Stimulated activated CD8-positive, alpha-beta memory T cell treated with anti-CD3 and anti-CD28 coated beads, Interleukin-4, amount 100 ng/mL, for 1 hour (primary cell): ENCODE measurements at places on chromosomes 11 and 22.

DNA sequence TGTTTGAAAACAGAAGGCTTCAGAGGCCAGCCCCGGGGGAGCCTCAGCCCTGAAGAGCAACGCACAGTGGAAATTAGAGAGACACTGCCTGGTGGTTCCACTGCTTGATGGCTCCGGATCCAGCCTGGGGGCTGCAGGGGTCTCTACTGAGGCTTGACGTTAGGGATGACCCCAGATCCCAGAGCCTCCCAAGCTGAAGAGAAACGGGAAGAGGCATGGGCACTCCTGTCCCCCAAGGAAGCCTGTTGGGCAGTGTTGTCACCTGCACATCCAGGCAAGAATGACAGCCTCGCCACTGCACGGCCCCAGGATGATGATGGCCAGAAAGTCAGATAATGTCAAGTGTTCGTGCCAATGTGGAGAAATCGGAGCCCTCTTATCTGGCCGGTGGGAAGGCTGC is 56.8 kb upstream of the FGF3 start:
- DNase-seq = no peak

- DNase-seq = no peak
Observed at GRCh38 chr11:69525516-69526452, 44.3 kb downstream of the LINC01488 start.

DNA sequence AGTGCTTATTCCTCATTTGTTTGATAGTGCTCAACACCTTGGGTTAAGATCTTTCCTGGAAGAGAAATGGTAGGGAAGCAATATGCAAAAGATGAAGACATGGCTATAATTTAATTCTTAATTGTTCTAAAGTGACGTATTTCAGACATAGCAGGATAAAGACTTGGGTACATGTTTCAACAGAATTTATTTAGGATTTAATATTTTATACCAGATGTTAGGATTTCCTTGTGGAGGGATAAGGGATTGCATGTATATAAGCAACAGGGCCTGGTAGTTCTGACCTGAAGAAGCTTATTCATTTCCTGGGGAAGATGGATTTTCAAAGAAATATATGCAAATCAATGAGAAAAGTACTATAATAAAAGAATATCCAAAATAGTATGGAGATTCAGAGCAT is 163.8 kb downstream of the FAT3 start:
- DNase-seq = no peak

GRCh38 chr11:75920848-75921247 is 105.8 kb downstream of the UVRAG start:
- DNase-seq = no peak

DNA sequence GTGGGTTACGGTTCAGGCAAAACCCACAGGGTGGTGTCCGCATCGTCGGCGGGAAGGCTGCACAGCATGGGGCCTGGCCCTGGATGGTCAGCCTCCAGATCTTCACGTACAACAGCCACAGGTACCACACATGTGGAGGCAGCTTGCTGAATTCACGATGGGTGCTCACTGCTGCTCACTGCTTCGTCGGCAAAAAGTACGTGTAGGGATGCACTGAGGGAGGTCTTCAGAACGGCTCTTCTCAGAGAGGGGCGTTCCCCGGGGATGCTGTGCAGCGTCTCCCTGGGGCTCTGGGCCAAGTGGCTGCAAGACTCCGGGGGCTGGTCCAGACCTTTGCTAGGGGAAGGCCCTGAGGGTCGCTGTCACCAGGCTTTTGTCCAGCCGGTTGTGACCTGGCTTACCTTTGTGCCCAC is 1.3 kb downstream of the ACR start:
- no peak for DNase-seq

- DNase-seq = no peak
Observed at GRCh38 chr22:20644071-20644642, 129.8 kb upstream of the SERPIND1 start.

- DNase-seq = no peak
Observed at GRCh38 chr11:101748572-101749344, 165.0 kb upstream of the TRPC6 start.

DNA sequence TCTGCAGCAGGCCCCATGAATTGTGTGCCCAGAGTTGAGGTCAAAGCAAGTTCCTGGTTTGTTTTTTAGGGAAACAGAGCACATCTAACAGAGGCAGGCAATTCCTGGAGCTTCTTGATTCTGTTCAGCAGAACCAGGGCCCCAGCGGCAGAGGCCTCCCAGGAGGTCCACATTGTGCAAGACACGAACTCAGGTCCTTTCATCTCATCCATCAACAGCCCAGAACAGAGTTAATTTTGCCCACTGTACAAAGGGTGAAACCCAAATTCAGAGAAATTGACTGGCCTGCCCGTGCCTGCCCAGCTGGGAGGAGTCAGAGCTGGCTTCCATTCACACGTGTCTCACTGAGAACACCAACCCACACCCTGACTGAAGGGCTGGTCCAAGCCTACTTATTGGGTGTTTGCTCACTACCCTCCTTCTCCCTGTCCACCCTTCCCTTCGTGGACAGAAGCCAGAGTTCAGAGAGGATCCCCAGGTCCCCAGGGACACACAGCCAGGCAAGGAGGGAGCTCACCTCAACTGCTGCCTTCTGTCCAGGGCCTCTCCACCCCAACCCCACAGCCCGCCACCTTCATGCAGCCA is 607.1 kb downstream of the TBC1D22A start:
- DNase-seq = no peak

DNA sequence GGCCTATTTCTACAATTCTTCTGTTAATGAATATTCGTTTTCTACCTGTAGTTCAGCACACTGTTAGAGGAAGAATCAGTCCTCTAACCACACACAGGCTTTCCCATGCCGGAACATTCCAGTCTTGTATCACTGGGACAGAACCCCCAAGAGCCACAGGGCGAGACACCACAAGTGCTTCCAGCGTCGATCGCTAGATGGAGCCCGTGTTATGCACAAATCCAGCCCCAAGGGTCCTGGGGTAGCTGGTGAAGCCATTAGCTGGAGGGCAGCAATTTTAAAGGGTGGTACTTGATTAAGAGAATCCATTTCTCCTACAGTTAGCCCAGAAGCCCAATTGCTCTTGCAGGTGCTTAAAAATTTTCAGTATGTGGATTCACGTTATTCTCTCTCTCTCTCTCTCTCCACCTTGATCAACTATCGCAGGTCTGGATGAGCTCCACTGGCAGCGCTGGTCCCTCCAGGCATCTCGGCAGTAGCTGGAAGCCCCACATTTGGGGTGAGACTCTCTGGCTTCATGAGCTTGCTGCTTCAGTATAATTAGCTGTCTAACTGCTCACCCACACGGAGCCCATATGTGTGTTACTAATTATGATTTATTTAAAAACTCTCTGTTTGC is 148.2 kb upstream of the SNX19 start:
- DNase-seq = no peak

- DNase-seq = no peak
Observed at GRCh38 chr11:92384358-92384757, 159.7 kb downstream of the FAT3 start.

DNA sequence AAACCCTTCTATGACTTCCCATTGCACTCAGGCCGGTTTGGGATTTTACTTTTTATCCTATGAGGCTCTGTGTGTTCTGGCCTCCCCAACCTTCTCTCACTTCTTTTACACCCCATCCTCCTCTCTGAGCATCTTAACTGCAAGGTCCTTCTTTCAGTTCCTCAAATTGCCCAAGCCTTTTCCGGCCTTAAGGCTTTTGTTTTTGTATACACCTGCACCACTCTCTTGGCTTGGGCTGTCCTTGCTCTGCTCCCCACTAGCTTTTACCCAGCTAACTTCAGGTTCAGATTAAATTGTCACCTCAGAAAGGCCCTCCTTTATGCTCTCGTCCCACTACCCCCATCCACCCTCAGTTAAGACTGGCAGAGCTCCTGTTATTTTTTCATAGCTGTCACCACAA is 55.5 kb downstream of the FAM83F start:
- no peak for DNase-seq

GRCh38 chr22:49297871-49298721 is 529.6 kb downstream of the BRD1 start:
- DNase-seq = no peak

DNA sequence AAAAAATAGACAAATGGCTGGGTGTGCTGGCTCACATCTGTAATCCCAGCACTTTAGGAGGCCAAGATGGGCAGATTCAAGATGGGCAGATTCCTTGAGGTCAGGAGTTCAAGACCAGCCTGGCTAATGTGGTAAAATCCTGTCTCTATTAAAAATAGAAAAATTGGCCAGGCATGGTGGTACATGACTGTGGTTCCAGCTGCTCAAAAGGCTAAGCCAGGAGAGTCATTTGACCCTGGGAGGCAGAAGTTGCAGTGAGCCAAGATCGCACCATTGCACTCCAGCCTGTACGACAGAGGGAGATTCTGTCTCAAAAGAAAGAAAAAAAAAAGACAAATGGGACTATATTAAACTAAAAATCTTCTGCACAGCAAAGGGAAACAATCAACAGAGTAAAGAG is 55.4 kb downstream of the USP35 start:
- DNase-seq = no peak

DNA sequence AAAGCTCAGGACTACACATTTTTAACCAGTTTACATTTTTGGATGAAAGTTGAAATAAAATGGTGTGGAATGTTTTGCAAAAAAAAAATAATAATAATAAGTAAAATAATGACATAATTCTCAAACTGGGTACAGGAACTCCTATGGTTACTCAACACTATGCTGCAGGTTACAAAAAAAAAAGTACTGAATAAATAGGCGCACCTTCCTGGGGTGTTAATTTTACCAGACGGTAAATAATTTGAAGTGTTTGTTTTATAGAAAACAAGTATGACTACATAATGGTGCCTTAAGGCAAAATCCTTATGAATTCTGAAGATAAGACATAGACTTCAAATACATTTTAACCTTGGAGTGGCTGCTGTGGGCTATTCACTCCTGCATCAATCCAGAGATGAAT is 76.5 kb downstream of the RELT start:
- no peak for DNase-seq

- DNase-seq = no peak
Observed at GRCh38 chr11:1744891-1745700, 5.3 kb downstream of the IFITM10 start.

GRCh38 chr11:102762361-102762767 is 18.1 kb downstream of the MMP10 start:
- no peak for DNase-seq

GRCh38 chr22:25853501-25854284 is 111.7 kb downstream of the MYO18B start:
- no peak for DNase-seq

DNA sequence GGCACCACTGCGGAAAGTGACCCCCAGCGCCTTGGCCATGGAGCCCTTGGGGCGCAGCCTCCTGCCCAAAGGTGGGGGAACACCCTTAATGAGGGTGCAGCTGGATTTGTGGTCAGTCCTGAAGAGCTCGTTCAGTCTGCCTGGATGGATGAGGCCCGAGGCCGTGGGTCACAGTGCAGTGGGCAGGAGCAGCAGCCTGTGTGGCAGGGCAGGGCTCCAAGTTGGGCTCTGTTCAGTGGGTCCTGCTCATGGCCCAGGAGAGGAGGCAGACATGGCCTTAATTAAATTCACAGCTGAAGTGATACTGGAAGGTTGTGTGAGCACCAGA is 33.3 kb downstream of the FAM83F start:
- DNase-seq = no peak

DNA sequence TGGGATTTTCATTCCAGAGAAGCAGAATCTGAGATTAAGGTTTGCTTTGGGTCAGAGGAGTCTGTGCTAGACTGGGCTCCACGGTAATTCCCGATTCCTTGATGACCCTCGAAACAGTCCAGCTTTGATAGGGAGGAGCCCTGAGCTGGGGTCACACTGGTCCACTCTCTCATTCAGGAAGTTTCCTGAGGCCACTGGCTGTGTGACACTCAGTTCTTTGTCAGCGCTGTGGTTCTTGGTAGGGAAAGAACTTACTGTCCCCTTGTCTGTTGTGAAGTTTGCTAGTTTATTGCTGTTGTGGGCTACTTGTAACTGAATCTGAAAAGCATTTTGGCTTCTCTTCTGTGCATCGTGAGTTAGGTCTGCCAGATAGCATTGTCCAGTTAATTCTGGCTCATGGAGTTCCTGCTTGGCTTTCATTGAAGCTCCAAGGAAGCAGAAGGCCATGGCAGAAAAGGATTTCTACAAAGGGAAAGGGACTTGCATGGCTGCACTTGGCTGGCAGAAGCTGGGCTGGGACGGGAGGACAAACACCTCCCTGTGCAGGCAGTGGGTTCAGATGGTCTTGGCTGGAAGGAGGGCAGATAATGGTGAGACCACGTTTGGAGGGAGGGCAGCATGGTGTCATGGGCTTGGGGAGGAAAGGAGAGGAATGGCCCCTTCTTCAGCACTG is 23.3 kb downstream of the BCR start:
- no peak for DNase-seq

DNA sequence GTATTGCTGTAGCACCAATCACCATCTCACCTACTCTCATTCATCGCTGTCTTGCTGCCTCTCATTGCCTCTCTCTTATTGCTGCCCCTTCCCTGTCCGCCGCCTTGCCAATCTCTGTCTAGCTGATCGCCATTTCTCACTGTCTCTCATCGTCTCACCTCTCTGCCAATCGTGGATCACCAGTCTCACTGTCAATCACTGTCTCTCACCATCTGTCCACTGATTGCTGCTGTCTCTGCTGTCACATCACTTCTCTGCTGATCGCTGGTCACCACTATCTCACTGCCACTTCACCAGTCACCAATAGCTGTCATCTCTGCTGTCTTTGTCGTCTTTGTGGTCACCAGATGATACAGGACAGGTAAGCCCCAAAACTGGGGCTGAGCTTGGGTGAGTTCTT is 20.6 kb upstream of the RNASEH2C start:
- no peak for DNase-seq
